ENCODE measurements at places on chromosomes 7 and 10.
A peak's percentile ranks its signal among the peaks of the same experiment; 100 is the strongest.

DNA sequence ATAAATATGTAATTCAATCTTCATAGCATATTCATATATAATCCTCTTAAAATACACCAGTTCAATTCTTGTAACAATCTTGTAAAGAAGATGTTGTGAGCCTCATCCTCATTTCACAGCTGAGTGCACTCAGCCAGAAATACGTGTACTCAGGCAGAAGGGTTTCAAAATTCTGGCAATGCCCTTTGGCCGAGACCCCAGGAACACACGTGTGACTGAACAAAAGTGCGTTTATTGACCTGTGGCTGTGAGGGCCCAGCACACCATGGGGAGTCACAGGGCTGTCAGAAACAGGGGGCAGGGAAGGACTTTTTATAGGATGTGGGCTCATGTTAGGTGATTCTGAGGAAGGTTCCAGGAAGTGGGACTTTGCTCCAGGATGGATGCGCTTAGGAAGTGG lies 21.5 kb downstream of the GIMAP8 start:
- DNase-seq = no peak

GRCh38 chr10:91860885-91861284 lies 48.4 kb downstream of the FGFBP3 start:
- DNase-seq = no peak

DNA sequence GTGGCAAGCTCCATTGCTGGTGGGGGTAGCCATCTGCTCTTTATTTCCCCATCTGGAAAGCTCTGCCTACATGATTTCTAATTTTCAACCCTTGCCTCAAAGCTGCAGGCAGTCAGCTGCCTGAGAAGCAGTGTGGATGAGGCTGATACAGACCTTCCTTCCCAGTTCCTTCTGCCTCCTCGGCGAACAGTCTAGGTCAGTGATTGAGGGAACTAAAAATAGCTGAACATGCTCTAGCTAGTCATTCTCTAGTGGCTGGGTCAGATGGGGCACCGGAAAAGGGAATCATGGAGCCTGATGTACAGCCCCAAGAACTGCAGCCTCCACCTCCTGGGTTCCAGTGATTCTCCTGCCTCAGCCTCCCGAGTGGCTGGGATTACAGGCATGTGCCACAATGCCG lies 48.7 kb downstream of the NAMPT start:
- DNase-seq = no peak

GRCh38 chr7:124171068-124171467 lies 138.2 kb upstream of the TMEM229A start:
- peak; percentile 32 for DNase-seq

GRCh38 chr7:3112479-3113134 lies 68.9 kb upstream of the CARD11 start:
- DNase-seq = no peak

DNA sequence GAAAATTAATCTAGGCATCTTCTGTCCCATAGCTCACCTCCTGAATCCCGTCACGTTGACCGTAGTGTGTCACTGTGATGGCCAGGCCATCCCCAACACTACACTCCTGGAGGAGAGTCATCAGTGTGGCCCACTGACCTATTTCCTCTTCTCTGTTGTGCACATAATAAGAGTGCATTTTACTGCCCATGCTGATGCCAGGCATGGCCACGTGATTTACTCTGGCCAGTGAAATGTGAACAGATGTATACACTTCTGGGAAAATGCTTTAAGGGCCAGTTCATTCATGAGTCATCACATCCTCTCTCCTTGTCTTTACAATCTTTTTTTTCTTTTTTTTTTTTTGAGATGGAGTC lies 101.9 kb upstream of the PIP4K2A start:
- no peak for DNase-seq

DNA sequence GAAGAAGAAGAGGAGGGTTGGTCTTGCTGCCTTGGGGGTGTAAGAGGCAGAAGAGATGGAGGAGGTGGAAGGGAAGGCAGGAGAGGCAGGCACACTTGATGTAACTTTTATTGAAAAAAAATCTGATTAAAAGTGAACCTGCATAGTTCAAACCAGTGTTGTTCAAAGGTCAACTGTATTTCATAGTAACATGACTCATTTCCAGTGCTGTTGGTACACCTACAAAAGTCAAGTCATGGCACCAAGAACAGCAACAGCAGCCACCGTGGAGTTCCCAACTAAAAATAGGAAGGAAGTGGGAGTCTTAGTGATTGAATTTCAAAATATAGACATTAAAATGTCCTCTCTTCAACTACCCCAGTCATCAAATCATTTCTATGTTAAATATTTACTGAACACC lies 88.5 kb downstream of the CTNNA3 start:
- no peak for DNase-seq

GRCh38 chr7:139104091-139104450 lies 5.4 kb downstream of the ZC3HAV1 start:
- no peak for DNase-seq

DNA sequence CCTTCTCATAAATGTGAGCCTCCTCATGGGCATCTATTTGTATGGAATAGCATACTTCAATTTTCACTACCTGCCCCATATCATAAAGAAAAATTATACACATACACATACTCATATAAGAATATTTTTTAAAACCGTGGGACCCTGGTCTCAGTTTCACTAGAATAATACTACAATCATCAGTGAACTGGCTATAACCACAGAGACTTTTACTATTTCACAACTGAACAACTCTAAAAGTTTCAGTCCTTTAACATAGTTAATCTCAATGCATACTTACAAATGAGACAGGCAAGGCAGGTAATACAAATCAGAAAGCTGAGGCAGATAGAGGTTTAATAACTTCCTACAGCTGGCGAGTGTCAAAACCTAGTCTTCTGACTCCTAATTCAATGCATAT lies 83.1 kb downstream of the LRRN3 start:
- DNase-seq = no peak

Data from D341Med (cell line).